Osteocyte (in vitro differentiated cells): ENCODE measurements at places on chromosomes 7 and 10.

GRCh38 chr7:159130199-159130775, 14.4 kb downstream of the VIPR2 start:
- peak; percentile 77 for DNase-seq

DNA sequence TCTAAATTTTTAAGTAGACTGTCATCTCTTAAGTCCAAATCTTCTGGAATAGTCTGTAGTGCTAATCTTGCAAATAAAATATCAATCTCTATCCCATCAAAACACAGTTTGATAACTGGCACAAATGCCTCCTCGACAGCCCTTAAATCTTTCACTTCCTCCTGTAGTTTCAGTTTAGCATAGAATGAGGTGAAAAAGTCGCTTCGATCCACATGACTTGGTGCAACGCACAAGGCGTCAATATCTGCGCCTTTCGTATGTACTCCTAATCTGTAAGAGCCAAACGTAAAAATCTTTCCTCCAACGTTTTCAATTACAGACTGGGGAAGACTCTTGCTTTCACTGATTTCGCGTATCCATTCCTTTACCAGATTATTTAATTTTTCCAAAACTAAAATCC, 603 bp downstream of the PAPOLB start:
- DNase-seq: no peak

DNA sequence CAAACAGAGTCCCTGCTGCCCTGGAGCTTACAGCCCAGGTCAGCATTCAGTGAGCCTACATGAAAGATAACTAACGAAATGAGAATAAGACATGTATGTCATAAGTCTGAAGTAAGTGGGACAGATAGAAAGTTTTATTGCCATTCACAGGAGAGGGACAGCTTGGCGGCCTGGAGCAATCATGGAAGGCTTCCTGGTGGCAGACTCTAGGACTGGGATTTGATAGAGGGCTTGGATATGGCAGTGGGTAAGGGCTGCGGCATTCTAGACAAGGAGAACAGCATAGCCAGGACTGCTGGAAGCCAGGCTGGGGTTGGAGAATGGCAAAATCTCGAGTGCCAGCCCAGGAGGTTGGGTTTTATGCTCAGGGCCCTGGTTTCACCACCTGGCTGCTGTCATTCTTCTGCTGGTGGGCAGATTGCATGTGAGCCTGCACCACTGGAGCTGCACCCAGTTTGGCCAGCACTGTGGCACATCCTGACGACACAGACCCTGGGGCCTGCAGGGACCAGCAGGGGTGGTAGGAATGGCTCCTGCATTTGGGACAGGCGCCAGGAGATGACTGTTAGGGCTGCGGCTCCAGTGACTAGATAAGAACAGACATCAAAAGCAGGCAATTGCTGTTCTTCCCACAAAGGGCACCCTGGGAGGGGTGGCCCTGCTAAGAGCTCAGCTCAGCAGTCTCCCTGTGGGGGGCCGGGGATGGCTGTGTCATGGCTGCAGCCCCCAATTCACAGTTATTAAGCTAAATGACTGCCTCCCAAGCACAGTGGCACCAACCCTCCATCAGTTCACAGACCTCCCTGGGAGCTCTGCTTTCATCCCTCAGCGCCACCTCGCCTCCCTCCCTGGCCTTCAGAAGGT, 161.1 kb downstream of the RPS24 start:
- DNase-seq: no peak

DNA sequence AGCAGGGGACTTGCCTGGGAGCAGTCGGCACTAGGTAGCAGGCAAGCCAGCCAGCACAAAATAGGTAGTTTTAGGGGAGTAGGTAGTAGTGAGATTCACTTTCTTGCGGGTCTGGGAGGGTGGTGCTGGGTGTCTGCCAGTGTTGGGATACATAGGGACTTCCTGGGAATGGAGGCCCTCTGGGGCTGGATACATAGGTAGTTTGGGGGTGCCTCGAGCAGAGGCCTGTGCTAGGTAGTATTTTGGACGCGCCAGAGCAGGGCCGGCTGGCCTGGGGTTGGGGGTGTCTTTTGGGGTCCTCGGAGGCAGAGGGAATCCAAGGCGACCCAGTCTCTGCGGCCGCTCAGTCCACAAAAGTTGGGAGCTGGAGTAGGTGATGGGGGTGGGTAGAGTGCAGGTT, 2.0 kb upstream of the HOXA3 start:
- no peak for DNase-seq

DNA sequence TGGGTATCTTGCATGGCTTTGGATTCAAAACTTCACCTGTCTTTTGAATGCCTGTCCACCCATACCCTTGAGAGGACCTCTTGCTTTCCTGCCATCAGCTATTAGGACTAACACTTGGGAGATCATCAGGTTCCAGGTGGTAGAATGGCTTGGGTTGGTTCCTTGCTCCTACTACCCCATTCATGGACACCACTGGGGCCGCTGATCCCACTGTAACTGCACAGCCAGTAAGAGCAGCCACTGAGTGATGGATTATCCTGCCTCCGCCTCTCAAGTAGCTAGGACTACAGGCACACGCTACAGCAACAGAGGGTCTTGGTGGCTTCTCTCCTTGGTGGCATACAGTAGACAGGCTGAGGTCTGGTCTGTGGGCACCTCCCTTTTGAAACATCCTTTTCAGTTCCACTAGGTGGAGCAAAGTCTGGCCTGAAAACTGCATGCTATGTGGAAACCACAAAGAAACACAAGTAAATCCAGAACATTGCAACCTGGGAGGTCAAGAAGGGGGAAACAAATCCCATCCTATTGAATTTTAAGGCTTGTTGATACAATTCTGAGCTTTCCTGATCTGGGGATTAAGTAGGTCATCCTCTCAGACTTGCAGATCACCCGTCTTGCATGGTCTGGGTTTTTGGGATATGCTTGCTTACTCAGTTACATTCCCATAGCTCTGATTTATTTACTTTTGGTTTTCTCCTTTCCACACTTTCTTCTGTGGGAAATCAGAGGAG, 9.4 kb downstream of the WBP1L start:
- no peak for DNase-seq

- no peak for DNase-seq
Measured at GRCh38 chr7:101843293-101844271, 26.2 kb downstream of the CUX1 start.

GRCh38 chr10:79562135-79562756, 2.0 kb upstream of the SFTPA2 start:
- no peak for DNase-seq

- no peak for DNase-seq
Measured at GRCh38 chr10:74750848-74751274, 75.5 kb upstream of the KAT6B start.

- DNase-seq: no peak
Measured at GRCh38 chr10:72697716-72698115, 5.8 kb downstream of the MCU start.

DNA sequence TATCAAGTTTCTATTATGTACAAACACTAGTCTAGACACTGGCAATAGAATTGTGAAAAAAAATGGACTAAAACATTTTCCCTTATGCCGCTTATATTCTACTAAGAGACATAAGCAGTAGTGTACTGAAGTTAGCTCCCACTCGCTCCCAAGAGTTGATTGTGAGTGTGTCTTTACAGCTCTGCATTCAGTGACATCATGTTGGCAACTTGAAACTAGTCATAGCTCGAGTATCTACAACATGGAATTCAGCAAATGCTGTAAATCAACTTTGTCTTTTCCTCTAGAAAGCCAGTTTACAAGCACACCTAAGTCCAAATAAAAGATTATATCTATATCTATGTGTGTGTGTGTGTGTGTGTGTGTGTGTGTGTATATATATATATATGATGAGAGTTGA, 58.8 kb upstream of the MAGI2 start:
- DNase-seq: no peak

DNA sequence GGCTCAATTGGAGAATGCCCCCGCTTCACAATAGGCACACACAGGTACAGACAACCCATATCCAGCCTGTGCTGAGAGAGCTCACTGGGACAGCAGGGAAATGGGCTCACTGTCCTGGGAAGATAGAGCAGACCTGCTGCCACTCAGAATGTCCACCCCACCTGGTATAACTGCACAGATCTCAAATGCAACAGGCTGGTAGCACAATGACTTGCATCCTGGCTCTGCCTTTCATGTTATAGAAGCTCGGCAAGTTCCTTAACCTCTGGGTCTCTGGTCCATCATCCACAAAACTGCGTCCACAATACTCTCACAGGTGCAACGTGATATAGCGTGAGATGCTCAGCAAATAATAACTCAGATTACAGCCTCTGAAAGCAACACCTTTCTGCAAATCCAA, 295.4 kb downstream of the GRID1 start:
- peak; percentile 38 for DNase-seq

- no peak for DNase-seq
Measured at GRCh38 chr7:13980474-13980873, 9.0 kb downstream of the ETV1 start.

- DNase-seq: no peak
Measured at GRCh38 chr10:52525761-52526160, 211.7 kb downstream of the DKK1 start.

GRCh38 chr10:36224431-36224985, 582.4 kb upstream of the FZD8 start:
- no peak for DNase-seq

- peak; percentile 91 for DNase-seq
Measured at GRCh38 chr10:45464958-45465567, 91.0 kb downstream of the ALOX5 start.

DNA sequence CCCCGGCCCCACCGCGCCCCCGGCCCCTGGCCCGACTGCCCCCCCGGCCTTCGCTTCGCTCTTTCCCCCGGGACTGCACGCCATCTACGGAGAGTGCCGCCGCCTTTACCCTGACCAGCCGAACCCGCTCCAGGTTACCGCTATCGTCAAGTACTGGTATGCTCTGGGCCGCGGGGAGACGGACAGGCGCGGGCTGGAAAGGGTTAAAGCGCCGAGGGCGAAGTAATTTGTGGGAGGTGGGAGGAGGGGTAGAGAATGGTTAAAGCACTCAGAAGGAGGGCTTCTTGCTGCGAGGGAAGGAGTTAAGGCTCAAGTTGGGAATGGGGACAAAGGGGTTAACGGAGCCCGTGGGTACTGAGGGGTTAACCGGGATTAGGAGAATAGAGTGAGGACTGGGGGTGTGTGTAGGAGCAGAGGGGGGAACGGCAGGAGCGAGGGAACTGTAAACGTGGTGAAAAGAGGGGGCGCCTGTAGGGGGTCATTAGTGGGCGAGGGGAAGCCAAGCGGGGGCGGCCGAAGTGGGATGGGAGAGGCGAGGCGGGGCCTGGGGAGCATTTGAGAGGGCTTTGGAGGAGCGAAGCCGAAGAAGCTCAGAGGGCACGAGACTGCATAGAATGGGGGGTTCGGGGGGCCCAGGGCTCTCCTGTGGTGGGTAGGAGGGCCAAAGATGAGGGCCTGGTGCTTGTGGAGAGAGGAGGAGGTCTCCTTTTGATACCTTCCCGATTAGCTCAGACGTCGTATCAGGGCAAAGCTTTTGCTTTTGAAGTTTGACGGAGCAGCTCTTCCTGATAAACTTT, 605 bp downstream of the SUFU start:
- DNase-seq: no peak

DNA sequence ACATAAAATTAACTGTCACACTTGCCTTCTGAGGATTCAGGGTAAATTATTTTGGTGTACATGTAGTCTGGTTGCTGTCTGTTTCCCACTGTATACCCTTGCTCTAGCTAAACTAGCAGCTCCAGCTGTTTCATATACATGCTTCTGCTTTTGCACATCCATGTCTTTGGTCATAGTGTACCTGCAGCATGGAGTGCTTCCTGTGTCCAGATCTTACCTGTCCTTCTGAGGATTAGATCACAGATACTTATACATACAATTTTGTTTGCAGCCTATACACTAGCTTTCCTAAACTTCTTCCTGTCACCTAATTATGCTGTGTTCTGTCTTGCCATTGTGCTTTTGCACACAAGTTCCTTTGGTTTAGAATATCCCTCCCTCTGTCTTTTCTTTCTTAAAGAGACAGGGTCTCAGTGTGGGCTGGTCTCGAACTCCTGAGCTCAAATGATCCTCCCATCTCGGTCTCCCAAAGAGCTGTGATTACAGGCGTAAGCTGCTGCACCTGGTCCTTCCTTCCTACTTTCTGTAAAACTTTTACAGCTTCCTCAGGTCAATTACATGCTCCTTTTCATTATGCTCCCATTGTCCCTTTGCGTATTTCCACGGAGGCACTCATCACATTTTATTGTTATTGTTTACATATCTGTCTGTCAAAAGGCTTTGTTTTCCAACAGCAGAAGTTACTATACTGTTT, 33.8 kb downstream of the TPST1 start:
- DNase-seq: no peak

DNA sequence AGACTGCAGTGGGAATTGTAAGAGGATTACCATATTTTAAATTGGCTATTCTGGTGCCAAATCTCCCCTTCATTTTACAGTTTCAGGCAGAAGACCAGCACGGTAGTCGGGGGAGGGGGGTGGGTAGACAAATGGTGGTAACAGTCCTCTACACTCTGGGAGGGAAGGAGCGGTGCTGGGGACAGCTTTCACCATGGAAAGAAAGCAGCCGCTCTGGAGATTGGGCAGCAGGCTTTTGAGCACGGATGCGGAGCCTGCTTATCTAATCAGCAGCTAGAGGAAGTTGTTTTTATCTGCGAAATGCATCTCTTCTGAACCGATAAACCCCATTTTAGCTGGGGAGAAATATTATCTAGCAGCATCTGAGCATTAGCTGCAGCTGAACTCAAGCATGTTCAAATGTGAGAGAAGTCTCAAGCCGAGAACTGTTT, 28.7 kb downstream of the IKZF1 start:
- DNase-seq: no peak

DNA sequence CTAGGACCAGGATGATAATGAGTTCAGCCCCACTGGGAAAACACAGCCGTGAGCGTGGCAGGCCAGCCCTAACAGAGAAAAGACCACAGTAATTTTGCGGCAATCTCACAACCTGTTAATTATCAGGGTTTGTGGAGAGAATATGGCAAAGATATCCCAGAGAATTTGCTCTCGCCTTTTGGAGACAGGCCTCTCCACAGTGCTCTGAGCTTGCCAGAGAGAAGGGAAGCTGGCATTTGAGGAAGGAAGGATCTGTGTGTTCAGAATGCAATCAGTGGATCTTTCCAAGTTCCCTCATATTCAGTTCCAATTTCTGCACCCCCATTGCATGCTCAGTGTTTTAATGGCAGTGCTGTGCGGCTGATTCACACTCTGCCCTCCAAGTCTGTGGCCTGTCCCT, 60.2 kb downstream of the PLPP4 start:
- DNase-seq: no peak

GRCh38 chr10:28492116-28492920, 40.6 kb upstream of the WAC start:
- DNase-seq: no peak

DNA sequence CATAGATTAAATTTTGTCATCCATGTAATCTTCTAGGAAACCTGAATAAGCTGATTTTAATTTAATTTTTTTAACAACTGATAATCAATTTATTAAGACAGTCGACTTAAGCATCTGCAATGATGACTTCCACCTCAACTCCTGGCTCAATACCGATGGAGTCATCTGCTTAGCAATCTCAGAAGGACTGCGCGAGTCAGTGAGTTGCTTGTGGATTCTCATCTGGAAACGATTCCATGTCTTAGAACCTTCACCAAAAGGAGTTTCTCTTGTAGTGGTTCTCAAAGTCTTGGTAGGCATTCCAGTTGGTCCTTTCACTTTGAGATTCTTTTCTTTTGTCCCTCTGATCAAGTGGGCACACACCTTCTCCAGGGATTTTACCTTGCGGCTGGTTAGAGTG, 85.5 kb downstream of the XRCC2 start:
- DNase-seq: no peak

- no peak for DNase-seq
Measured at GRCh38 chr10:101529725-101530553, 58.1 kb downstream of the POLL start.

GRCh38 chr7:6430271-6430940, 17.3 kb downstream of the DAGLB start:
- DNase-seq: no peak
